ENCODE measurements at places on chromosomes 12 and 14.

GRCh38 chr14:24196071-24197055 lies 1.1 kb upstream of the TM9SF1 start:
- no peak for DNase-seq

DNA sequence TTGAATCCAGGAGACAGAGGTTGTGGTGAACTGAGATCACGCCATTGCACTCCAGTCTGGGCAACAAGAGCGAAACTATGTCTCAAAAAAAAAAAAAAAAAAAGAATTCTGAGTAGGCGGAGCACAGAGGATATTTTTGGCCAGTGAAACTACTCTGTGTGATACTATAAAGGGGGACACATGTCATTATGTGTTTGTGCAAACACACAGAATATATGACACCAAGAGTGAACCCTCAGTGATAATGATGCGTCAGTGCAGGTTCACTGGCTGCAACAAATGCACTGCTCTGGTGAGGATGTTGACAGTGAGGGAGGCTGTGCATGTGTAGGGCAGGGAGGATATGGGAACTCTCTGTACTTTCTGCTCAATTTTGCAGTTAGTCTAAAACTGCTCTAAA lies 24.2 kb downstream of the FBXO21 start:
- no peak for DNase-seq

GRCh38 chr14:105021656-105022275 lies 883 bp upstream of the CDCA4 start:
- no peak for DNase-seq

GRCh38 chr14:70416338-70416724 lies 559 bp downstream of the SYNJ2BP start:
- DNase-seq = no peak

- DNase-seq = no peak
These were observed 32.8 kb downstream of the CCDC91 start for GRCh38 chr12:28223025-28223554.

GRCh38 chr12:105822131-105823105 lies 316.3 kb downstream of the NUAK1 start:
- no peak for DNase-seq

DNA sequence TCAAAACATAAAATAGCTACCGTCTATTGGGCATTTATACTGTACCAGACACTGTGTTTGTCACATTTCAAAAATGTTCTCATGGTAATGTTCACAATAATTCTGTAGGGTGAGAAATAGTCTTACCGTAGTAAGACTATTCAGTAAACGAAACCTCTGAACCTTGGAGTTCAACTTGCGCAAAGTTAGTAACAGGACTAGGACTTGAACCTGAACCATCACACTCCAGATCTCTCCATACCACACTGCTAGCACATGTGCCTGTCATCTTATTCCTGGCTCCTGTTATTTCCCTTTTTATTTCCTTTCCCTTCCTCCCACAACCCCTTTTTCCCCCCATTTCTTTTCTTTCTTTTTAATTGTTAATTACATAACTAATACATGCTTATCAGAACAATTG lies 65.4 kb downstream of the PLEKHA5 start:
- no peak for DNase-seq

All from stimulated activated CD4-positive, alpha-beta T cell treated with anti-CD3 and anti-CD28 coated beads, Interleukin-2, amount 100 ng/mL, for 4 hours (primary cell).